Pulmonary artery endothelial cell (primary cell): ENCODE measurements at places on chromosomes 12 and 14.

- DNase-seq = no peak
Observed at GRCh38 chr12:66032739-66033138, 97.8 kb downstream of the LLPH start.

- no peak for DNase-seq
Observed at GRCh38 chr12:51798501-51798900, 50.0 kb downstream of the FIGNL2 start.

- no peak for DNase-seq
Observed at GRCh38 chr14:25110106-25110505, 60.2 kb upstream of the STXBP6 start.

GRCh38 chr12:131795690-131796410 is 32.3 kb upstream of the MMP17 start:
- DNase-seq = no peak

DNA sequence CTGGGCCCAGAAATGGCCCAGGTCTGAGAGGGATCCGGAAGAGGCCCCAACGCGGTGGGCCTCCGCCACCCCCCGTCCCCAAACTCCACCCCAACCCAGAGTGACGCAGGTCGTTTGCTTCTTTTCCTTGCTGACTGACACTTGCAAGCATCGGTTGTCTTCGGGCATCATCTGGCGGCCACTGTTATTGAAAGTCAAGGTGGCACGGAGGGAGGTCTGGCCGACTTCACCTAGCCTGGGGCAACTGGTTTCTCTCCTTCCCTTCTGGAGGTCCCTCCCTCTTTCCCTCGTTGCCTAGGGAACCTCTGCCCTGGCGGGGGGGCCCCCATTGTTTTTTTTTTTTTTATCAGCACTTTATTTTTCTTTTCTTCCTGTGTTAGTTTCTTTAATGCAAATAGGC is 241.8 kb downstream of the ALG10 start:
- no peak for DNase-seq

DNA sequence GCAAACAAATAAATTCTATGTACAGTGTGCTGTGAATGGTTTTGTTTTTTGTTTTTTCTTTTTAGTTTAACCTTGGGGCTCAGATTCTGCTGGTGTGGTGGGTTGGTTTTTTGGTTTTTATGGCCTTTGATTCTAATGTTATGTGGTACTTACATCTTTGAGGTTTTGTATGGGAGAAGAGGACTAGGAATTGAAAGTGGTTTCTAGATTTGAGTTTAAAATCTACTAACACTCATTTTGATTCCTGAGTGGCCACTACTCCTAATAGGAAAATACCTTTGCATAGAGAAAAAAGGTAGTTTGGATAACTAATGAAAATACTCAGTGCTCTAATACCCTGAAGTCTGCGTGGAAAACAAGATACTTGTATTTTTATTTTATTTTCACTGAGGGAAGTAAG is 137.7 kb downstream of the MON2 start:
- DNase-seq = no peak

DNA sequence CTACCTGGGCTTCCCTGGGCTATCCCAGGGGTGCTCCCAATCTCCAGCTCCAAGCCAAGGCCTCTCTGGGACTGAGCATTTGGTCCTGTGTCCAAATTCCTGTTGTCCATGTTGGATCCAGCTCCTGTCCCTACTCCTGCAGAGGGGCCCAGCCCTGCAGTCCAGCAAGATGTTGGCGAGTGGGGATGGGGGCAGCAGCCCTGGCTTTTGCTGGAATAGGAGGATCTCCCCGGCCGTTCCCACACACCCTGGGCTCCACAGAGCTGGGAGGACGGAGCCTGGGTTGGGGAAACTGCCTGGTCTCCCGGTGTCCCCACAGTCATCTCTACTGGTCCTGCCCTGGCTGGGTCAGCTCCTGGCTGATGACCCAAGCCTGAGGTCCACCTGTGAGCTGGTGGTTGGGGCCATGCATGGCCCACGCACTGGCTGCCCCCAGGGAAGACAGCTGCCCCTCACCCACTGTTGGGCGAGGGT is 219.6 kb upstream of the C14orf180 start:
- no peak for DNase-seq

GRCh38 chr14:38137005-38137404 is 70.7 kb upstream of the SSTR1 start:
- no peak for DNase-seq

GRCh38 chr12:1380171-1380851 is 214.1 kb downstream of the FBXL14 start:
- DNase-seq = no peak

- no peak for DNase-seq
Observed at GRCh38 chr14:105290621-105291346, 10.0 kb downstream of the BRF1 start.

GRCh38 chr14:51593397-51593796 is 58.3 kb upstream of the FRMD6 start:
- no peak for DNase-seq

DNA sequence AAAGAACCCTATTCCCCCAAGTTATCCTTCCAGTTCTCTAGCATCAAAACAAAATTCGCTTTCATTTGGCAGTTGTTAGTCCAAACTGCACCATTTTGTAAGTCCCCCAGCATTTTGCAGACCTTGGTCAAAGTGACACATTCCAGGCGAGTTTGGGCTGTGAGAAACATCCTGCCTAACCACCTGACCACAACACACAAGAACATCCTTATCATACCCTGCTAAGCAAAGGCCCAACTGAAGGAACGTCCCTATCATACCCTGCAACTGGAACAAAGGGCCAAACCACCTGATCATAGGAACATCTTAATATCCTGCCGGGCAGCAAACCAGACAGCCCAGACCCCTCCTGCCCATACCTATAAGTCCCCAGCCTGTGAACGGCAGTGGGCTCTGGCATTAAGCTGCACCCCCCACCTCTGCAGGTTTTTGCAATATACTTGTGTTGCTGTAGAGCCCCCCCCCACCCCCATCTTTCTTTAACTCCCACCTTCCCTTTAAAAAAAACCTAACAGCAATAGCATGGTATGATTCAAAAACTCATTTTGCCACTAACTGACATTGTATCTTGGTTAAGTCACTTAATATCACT is 2.7 kb downstream of the PCNX4 start:
- no peak for DNase-seq

DNA sequence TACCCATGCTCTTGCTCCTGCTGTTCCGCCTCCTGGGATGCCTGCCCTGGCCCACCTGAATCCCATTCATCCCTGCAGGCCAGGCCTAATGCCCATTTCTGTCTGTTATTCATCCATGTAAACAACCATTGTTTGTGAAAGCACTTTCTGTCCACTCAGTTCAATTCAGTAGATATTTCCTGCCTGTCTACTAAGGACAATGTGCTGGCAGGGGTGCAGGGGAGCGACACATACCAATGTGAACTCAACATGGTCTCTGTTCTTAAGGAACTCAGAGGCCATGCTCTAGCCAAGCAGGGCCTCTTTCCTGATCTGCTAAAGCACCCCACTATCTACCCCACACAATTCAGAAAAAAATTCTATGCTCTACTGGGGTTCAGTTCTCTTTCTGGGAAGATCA is 88.5 kb upstream of the ZFP36L1 start:
- DNase-seq = no peak

GRCh38 chr12:6285063-6285477 is 25.4 kb upstream of the PLEKHG6 start:
- no peak for DNase-seq

GRCh38 chr12:32080435-32080834 is 26.2 kb upstream of the BICD1 start:
- no peak for DNase-seq

DNA sequence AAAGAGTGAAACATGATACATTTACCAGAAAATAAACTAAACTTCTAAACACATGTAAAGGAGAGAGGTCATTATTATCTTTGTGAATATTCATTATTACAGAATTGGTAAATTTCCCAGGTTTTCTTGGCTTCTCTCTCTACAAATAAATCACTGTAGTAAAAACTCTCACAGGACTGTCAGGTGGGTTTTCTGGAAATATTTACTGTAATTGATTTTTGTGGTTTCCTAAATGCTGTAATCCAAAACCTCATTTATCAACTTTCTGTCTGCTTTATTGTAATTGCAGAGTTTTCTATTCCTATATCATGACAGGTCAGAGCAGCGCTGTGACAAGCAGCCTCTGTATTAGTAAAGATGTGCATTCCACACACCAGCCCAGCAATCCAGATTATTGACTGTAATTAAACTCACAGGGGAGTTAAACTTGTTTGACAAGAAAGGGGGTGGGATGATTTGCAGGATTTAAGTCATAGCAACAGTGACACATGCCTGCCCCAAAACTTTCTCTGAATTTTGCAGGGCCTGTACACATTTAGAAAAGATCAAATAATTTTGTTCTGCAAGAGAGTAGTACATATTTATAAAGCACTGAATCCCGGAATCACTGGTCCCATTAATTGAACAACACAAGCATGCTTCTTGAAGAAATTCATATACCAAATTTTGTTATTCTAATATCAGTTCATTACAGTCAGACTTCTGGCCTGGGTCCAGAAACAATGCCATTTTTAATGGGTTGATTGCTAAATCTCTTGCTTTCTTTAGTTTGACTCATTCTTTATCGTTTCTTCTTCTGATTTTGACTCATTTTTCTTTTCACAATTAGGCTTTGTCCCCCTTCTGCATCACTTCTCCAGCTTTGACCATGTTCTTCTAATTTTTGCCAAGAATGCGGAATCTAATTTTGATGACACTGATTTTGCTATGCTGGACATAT is 42.2 kb downstream of the PTPRO start:
- DNase-seq = no peak

- no peak for DNase-seq
Observed at GRCh38 chr12:100656141-100656540, 82.7 kb downstream of the GAS2L3 start.

DNA sequence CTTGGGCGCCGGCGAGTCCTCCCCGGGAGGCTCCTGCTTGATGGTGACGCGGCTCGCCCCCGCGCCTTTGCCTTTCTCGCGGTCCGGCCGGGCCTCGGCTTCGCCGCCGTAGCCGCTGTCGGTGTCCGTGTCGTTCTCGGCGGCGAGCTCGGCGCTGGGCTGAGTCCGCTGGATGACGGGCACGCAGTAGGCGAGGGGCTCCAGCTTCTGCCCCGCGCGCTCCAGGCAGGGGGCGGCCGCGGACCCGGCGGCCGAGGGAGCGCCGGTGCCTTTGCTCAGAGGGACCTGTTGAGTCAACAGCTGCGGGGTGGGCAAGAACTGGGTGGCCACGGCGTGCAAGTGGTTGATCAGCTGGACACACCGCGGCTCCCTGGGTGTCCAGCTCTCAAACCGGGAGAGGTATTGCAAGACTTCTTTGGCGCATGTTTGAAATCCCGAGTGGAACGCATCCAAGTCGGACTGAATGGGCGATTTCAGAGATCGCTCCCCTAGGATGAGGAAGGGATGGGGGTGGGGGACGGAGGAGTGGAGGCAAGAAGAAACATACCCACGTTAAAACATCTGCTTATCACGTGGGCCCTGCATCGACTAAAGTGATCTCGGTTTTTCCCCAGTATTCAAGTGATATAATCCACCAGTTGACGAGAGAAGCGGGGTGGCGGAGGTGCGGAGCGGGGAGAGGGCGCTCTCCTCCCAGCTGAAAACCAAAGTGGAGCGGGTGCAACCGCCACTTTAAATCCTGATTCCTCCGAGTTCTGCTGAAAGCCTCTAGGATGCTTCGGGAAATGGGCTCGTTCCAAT is 2.0 kb downstream of the BHLHE41 start:
- no peak for DNase-seq

GRCh38 chr12:113203852-113204760 is 17.2 kb upstream of the TPCN1 start:
- no peak for DNase-seq

GRCh38 chr12:51009056-51009440 is 17.1 kb downstream of the SLC11A2 start:
- no peak for DNase-seq

- DNase-seq = no peak
Observed at GRCh38 chr14:34433957-34434356, 28.1 kb downstream of the SPTSSA start.

DNA sequence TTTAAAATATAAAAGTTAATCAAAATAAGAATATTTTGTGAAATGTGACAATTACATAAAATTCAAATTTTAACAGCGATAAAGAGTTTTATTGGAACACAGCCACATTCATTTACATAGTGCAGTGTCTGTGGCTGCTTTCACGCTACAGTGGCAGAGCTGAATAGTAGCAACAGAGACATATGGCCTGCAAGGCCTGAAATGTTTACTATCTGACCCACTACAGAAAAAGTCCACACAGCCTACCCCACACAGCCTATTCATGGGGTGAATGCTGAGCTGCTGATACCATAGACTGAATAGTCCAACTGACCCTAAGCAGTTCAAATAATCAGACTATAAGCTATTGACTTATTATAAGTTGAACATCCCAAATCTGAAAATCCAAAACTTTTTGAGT is 13.2 kb downstream of the GNS start:
- no peak for DNase-seq

DNA sequence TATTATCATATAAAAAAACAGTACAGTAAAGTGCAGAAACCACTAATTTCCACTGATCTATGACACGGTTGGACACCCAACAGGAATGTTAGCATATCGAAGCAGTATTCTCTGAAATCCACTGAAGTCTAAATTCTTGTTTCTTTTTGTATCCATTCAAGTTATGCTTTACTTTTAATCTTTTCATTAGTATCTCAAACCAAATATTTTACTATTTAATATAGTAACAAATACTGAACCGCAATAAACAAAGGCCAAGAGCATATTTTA is 41.1 kb downstream of the ATXN2 start:
- DNase-seq = no peak

- DNase-seq = no peak
Observed at GRCh38 chr14:83711046-83711445, 1818.9 kb upstream of the FLRT2 start.

DNA sequence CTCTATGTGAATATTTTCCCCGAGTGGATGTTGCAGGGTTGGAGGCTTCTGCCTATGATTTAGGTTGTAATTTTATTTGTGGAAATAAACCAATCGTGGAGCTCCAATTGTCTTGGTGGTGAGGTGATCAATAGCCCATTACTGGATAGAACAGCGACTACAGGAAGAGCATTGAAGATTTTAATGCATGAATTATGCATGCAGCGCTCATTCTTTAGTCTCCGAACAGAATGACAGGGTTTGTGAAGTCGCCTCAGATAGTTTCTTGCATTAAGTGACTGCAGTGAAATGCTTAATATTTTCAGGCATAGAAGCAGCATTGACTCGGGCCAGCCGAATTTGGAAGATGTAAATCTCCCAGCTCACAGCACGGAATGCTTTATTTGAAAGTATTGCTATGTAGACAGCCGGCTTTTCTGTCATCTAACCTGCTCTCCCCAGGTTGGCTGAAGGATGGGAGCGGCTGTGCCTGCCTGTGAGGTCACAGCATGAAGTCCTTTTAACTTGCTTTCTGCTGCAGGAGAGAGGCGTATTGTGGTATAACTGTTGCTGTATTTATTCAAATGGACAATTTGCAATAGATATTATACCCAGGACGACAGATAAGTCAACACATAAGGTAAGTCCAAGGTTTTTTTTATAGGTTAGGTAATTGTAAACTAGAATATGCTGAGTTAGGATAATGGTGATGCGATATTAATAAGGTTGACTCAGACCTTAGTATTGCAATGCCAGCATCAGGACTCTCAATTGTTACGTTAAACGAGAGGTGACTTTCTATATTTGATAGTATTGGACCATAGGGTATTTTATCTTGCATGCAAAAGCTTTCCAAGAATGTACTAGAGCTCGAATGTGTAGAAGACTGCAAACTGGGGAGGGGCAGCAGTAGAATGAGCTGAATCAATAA is 135.7 kb downstream of the CNTN1 start:
- no peak for DNase-seq

- DNase-seq = peak; percentile 60
Observed at GRCh38 chr12:90543841-90544240, 411.1 kb downstream of the CCER1 start.
